ENCODE measurements at places on chromosomes 12 and 14.

- DNase-seq, result no peak
These were observed 213.7 kb downstream of the GXYLT1 start for GRCh38 chr12:41930866-41931437.

- no peak for DNase-seq
These were observed 107.9 kb upstream of the GZMB start for GRCh38 chr14:24741871-24742270.

GRCh38 chr14:35819591-35820540 is 6.3 kb upstream of the BRMS1L start:
- DNase-seq, result no peak

- no peak for DNase-seq
These were observed 421 bp downstream of the GLT1D1 start for GRCh38 chr12:128853600-128854197.

- no peak for DNase-seq
These were observed 82.3 kb downstream of the ITPR2 start for GRCh38 chr12:26750531-26751175.

- no peak for DNase-seq
These were observed 74.6 kb downstream of the GXYLT1 start for GRCh38 chr12:42070036-42070435.

- no peak for DNase-seq
These were observed 936 bp downstream of the AKT1 start for GRCh38 chr14:104794631-104794992.

GRCh38 chr12:48774516-48774915 is 14.4 kb downstream of the ADCY6 start:
- DNase-seq, result no peak

DNA sequence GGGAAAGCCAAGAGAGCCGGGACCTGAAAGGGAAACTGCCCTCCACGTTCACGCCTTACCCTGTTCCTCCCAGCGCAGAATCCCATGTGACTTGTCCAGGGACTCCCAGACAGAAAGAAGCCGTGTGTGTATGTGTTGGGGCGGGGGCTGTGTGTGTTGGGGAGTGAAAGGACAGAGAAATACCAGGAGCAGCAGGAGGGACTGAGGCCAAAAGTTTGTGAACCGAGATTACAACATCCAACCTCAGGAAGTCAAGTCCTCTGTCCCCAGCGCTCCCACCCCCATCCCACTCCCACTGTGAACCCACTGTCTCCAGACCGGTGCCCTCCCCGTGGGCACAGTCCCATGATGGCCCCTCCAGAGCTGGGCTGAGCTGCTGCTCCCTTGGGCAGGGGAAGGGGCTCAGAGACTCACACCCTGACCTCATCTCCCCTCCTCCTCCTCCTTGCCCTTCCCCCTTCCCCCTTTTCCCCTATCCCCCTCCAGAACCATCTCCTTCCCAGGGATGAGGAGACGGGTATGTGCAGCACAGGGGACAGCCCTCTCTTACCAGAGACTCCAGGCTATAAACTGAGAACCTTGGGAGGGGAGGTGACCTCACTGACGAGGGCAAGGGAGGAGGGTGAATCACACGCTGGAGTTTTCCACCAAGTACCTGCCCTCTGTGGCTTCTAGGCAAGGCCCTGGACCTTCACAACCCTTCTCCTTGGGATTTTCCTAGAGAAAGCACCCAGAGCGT is at the start of gene SLC6A12:
TSS of gene SLC6A12 (minus strand) at position 155 of the 739 bp plus-strand sequence. CDS start 4,171 bp downstream, outside the sequence.
- no peak for DNase-seq

DNA sequence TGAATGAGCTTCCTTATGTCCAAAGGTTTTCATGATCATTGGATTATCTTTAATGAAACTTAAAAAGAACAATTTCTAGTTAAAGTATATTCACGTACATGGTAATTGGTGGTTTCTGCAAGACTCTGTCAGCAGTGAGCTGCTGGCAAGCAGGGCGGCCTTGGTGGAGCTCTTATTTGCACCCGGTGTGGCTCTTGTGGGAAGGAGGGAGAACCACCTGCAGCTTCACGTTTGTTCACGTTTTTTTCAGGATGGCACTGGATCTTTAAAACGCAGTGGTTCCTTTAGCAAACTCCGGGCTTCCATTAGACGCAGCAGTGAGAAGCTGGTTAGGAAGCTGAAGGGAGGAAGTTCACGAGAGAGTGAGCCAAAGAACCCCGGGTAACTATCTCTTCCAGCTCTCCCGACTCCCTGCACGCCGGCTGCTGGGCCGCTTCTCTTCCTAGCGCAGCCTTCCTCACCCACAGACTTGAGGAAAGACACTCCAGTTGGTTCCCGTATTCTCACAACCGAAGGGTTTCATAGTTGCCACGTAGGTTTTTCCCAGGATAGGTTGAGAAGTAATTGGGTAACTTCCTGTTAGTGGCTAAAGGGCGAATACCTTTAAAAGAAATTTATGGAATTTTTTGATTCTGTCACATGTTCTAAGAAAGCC is 28.3 kb downstream of the XRCC3 start:
- DNase-seq, result no peak

GRCh38 chr14:55074662-55075061 is 23.2 kb downstream of the MAPK1IP1L start:
- DNase-seq, result no peak

DNA sequence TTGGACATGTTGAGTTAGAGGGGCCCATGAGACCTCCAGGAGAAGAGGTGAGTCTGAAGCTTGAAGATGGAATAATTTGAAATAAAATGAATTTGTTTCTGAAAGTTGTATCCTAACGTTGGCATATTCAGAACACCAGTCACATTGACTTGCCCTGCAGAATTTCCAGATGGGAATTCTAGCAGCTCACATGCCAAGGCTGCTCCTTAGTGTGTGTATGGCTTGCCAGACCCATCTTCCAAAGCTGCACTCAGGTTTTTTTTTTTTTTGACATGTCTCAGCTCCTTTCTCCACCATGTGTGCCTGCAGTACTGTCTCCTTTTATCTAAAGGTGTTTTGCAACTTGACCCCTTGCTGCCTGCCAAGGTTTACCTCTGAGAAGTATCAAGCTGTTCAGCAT is 261.9 kb downstream of the NRXN3 start:
- no peak for DNase-seq

DNA sequence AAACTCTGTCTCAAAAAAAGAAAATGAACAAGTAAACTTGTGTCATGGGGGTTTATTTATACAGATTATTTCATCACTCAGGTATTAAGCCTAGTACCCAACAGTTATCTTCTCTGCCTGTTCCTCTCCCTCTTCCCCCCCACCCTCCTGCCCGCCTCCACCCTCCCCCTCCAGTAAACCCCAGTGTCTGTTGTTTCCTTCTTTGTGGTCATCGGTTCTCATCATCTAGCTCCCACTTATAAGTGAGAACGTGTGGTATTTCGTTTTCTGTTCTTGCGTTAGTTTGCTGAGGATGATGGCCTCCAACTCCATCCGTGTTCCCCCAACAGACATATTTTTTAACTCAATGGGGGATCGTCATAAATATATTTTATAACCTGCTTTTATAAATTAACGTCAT is 12.3 kb downstream of the IL31 start:
- DNase-seq, result no peak

GRCh38 chr12:122197612-122197966 is 5.9 kb upstream of the B3GNT4 start:
- no peak for DNase-seq

DNA sequence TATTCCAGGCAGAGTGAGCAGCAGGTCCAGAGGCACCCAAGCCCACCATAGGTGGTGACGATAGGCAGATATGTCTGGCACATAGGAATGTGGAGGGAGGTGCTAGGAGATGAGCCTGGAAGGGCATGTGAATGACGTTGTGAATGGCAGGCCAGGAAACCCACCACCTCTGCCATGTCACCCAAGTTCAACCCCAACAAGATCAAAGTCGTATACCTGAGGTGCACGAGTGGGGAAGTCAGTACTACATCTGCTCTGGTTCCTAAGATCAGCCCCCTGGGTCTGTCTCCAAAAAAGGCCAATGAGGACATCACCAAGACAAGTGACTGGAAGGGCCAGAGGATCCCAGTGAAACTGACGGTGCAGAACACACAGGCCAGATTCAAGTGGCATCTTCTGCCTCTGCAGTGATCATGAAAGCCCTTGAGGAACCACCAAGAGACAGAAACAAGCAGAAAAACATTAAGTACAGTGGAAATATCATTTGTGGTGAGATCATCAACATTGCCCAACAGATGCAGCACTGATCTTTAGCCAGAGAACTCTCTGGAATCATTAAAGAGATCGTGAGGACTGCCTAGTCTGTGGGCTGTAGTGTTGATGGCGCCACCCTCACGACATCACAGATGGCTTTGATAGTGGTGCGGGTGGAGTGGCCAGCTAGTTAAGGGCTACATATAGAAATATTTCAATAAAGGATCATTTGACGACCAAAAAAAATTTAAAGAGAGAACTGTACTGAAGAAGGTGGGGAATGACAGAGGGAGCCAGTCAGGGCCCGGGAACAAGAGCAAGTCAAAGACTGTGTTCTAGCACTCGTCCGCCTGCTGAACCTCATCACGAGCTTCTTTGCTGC is 99.7 kb downstream of the ZFP36L1 start:
- DNase-seq, result peak; percentile 59

- no peak for DNase-seq
These were observed 1102.8 kb downstream of the BCL11B start for GRCh38 chr14:98169170-98169587.

- DNase-seq, result no peak
These were observed 10.0 kb upstream of the IL22 start for GRCh38 chr12:68263366-68263765.

DNA sequence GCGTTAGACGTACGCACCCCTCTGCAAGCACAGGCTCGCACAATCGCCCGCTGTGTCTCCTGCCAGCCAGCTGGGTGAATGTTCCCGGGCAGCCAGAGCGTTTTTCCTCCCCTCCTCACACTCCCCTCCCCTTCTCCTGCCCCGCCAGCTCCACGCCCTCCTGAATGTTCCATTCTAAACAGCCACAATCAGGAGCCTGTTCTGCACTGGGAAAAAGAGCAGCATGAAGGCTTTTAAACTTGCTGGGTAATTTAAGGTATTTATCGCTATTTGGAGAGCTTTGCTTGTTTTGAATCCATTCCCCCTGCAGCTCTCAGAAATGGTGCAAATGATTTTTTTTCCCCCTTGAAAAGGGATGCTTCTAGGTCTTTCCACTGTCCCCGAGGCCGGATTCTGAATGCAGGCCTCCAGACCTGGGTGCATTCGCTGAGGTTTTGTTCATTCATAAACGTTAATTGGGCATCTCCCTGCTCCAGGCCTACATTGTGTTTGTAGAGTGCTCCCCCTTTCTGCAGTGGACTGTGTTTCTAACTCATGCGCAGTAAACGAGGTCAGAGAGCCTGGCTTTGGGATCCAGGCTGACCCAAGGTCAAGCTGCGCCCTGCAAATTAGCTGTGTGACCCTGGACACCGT is 212.5 kb downstream of the CHST11 start:
- DNase-seq, result no peak

- DNase-seq, result no peak
These were observed 5.4 kb downstream of the ITGB7 start for GRCh38 chr12:53201639-53202038.

- DNase-seq, result no peak
These were observed 76.5 kb upstream of the DHRS4 start for GRCh38 chr14:23877111-23877510.

DNA sequence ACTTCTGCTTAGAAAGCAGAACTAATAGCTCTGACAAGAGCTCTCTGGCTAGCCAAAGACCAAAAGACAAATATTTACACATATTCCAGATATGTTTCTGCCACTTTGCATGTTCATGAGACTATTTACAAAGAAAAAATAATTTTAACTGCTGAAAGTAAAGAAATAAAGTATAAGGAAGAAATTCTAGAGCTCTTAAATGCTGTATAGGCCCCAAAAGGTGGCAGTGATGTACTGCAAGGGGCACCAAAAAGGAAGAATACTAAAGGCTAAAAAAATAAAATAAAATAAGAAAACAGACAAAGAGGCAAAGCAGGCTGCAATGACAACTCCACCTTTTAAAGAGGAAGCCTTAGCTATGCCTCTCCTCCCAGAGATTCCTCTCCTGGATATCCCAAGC is 23.0 kb downstream of the KLRK1 start:
- no peak for DNase-seq

GRCh38 chr12:44019118-44019517 is 183.2 kb downstream of the TMEM117 start:
- DNase-seq, result no peak

DNA sequence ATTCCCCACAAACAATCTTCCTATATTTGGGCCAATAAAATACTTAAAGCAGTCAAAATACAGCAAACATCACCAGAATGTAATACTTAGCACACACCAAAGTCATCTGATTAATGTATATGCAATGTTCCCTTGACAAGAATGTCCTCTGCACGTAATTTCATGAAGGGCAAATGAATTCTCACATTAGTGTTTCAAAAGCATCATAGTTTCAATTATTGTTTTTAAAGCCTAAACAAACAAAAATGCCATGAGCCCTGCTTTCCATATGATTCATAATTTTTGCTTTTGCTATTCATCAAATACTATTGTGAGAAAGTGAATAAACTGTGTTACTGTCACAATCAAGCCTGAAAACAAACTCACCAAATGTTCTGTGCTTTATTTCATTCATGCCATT is 156.0 kb downstream of the EPS8 start:
- no peak for DNase-seq

GRCh38 chr12:49294086-49294803 is 702 bp upstream of the PRPH start:
- DNase-seq, result no peak

DNA sequence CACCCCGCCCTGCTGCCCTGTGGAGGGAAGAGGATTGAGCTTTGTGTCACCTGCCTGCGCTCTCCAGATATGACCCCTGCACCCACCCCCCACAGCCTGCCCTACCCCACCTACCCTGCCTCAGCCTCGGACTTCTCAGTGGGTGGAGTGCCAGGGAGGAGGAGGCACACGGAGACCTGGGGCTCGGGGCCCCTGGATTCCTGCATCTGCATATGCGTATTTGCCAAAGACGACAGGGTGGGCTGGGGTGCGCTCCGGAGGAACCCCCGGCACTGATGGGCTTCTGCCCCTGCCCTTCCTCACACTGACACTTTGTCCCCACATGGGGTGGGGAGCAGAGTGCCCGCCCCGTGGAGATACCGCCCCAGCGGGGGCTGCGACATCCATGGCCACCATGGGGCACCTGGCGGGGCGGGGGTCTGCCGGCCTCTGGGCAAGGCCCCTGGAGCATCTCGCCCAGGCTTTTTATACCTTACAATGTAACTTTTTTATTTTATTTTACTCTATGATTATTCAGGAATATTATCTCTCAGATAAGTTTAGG is 206.0 kb downstream of the TSPAN9 start:
- no peak for DNase-seq

DNA sequence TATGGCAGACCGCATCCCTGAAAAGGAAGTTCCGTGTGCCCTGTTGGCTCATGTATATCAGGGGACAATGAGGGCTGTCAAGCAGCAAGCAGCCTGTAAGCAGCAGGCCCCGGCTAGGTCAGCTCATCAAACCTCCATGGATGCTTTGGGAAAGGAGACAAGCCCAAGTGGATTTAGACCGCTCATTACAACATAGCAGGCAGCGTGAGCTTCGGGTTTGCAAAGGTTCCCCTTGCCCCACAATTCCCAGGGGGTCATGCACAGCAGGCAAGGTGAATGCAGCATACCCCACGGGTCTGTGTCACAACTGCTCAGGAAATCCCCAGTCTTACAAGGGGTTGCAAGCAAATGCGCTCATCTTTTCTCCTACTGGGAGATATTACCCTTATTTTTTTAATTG is 54.6 kb downstream of the KCNK13 start:
- no peak for DNase-seq

- no peak for DNase-seq
These were observed 70.7 kb downstream of the BBS10 start for GRCh38 chr12:76277480-76277879.

- DNase-seq, result no peak
These were observed 111.6 kb upstream of the PZP start for GRCh38 chr12:9319842-9320173.

- DNase-seq, result peak; percentile 32
These were observed at the start of gene SAV1 for GRCh38 chr14:50667996-50668825. Gene SAV1, minus strand, starts transcription at chr14:50668306. Its CDS starts 339 bp downstream, at chr14:50667967.

- DNase-seq, result no peak
These were observed 575 bp downstream of the L2HGDH start for GRCh38 chr14:50311337-50311971.

All from AG09319 (cell line).